ENCODE measurements at places on chromosomes 1 and 21.

GRCh38 chr1:183780159-183780558 is 24.8 kb upstream of the RGL1 start:
- DNase-seq: no peak

- no peak for DNase-seq
These were observed 12.0 kb upstream of the GIPC2 start for GRCh38 chr1:78033797-78034172.

DNA sequence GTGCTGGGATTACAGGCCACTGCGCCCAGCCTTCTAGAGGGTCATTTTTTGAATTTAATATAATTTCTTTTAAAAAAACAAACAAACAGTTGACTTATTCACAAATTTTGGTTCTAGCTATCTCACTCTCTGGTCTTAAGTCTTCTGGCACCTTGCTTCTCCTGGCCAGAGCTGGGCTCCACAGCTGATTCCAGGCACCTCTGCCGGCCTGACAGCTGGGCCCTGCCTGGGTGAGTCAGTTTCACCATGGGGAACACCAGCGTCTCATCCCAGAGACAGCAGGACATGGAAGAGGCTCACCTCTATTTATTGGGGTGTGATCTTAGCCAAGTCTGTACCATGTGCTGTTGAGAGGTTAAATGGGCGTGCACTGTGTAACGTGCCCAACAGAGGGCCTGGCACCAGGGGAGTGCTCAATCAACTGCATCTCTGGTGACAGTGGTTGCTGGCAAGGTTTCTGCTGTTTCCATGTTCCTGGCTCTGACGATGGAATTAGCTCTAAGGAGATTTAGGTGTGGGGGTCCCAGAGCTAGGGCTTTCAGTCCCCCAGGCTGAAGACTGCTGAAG is 956 bp downstream of the CPLANE2 start:
- peak; percentile 61 for DNase-seq

DNA sequence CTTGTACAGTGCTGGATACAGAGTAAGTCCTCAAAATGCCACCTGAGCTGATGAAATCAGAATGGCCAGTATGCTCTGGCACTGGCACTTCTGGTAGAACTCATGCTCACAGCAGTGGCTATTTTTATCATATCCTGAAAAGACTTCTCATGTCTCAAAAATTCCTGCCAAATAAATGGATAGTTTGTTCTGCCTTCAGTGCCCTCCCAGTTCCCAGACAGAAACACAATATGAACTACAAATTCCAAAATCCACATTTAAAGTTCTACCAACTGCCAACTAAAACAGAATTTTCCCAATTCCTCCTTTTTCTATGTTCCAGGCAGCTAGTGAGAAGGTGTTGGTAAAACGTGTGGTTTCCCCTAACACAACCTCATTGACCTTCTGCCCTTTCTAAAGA is 51.4 kb upstream of the RGS1 start:
- DNase-seq: no peak

DNA sequence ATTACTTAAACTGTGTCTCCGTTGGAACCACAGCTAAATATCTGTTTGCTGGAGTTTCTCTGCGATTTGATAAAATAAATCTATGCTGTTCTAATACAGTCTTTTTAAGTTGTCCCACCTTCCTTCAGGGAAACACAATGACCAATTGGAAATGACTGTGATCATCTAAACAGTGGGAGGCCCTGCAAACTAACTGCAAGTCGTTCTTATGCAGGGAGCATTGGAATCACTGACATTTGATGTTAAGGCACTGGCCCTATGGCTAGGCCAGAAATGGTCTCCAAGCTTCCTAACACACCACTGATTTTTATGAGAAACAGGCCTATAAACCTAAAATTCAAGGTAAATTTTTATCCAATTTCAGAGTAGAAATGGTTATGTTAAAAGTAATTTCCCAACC is 645.2 kb downstream of the LMO4 start:
- no peak for DNase-seq

DNA sequence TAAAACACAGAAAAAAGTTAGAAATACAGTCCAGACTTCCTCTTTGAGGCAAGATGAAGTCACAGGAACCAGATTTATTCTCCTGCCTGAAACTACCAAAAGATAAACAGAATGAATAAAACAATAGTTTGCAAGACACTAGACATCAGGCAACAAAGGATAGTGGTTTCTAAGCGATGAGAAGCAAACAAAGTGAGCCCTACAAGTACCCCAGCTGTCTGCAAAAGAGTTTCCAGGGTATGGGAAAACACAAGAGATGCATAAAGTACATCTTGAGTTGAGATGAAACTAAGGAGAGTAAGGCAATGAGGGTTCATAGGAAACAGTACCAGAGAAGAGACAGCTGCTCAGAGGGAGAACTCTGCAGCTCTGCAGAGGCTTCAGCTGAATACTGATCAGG is 83.3 kb upstream of the COL24A1 start:
- no peak for DNase-seq

- DNase-seq: no peak
These were observed 99.0 kb downstream of the RYR2 start for GRCh38 chr1:237140986-237141385.

DNA sequence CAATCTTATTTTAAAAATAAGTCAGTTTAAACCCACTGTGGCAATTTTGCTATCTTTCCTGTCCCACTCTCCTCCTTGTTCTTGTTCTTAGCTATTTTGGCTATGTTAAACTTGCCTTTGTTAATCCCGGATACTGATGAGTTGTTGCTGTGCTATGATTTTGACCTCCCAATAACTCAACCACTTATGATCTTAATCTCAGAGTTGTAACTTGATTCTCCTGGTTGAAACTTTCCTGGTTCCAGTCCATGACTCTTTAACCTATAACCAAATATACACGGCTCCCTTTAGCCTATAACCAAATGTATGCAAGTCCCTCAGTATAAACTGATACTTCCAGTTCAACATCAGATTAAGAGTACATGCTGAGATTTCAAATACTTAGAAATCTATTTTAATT is 15.6 kb upstream of the ACADM start:
- DNase-seq: no peak

DNA sequence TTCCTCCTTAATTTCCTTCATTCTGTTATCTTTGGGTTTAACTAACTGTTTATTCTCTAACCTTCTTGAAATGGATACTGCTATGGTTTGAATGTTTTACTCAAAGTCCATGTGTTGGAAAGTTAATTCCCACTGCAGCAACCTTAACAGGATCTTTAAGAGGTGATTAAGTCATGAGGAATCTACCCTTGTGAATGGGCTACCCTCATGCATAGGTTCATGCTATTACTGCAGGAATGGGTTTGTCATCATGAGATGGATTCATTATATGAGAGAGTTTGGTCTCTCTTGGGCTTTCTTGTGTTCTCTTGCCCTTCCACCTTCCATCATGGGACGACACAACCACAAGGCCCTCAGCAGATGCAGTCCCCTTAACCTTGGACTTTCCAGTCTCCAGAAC is 516.9 kb downstream of the ADGRL2 start:
- no peak for DNase-seq

- DNase-seq: no peak
These were observed 48.6 kb downstream of the PRKACB start for GRCh38 chr1:84192681-84193080.

DNA sequence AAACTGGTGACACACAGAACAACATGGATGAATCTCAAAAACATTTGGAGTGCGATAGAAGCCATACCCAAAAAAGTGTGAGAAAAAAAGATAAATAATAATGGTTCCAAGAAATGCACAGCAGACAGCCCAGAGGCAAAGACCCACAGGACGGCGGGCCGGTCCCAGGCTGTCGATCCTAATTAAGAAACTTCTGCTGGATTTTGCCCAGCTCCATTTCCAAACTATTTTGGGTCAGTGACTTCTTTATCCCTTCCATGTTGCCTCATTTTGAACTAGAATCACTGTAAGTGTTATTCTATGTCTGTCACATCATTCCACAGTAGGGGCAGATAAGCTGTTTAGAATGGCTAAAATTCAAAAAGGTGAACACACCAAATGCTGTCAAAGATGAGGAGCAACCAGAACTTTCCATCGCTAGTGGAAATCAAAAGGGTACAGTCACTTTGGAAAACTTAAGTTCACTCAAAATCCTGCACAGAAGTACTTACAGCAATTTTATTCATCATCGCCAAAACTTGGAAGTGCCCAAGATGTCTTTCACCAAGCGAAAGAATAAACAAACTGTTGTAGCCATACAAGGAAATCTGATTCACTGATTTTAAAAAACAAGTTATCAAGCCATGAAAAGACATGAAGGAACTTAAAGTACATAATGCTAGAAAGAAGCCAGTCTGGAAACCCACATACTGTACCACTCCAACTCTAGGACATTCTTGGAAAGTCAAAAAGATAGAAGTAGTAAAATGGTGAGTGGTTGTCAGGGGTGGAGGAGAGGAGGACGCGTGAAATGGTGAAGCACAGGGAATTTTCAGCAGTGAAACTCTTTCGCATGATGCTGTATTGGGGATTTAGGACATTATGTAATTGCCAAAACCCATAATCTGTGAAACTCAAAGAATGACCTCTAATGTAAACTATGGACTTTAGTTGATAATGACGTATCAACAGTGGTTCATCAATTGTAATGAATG is 7.5 kb downstream of the NBPF1 start:
- no peak for DNase-seq

DNA sequence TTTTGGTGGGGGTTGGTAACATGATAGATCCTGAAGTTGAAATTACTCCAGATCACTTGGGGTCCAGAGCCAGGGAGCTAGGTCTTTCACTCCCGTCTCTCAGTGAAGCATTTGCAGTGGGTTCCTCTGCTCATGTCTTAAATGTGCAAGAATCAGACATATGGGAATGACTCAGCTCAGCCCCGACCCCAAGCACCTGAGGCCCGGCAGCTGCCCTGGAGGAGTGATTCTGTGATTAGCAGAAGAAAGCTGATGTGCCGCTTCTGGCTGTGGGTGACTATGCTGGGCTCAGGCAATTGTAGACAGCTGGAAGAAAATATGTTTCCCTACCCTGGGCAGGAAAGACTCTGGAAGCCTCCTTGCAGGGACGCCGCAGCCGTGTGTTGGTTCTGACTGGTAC is 601.7 kb downstream of the NPHP4 start:
- DNase-seq: no peak

GRCh38 chr21:20856926-20857325 is 141.3 kb upstream of the NCAM2 start:
- DNase-seq: no peak

DNA sequence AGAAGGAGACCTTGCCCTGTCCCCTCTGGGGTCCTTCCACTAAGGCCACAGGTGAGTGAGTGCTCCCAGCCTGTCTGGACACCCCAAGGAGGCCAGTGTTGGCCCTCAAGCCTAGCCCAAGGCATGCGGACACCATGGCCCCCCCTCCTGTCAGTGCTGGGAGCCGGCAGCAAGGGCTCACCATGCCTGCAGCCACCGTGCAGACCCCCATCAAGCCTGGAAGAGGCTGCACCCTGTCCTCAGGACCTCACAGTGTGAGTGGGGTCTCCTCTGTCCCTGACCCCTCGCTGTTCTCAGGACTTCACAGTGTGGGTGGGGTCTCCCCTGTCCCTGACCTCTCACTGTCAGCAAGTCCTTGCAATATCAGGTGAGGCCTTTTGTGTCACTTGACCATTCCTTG is 33.2 kb upstream of the PRSS38 start:
- DNase-seq: no peak

- no peak for DNase-seq
These were observed 13.1 kb downstream of the AMY2B start for GRCh38 chr1:103584537-103584936.

DNA sequence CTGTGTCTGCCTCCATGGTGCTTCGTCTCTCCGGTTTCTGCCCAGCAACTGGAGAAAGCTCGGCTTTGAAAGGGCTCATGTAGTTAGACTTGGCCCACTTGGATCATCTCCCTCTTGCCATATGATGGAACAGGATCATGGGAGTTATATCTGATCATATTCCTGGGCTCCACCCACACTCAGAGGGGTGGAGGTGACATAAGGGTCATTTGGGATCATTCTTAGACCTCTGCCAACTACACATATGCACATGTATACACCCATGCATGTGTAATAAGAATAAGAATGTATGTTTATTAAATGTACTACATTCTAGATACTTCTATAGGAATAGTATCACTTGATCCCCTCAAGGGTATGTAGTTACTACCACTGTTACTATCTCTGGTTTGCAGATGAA is 74.1 kb upstream of the WNT4 start:
- DNase-seq: no peak

DNA sequence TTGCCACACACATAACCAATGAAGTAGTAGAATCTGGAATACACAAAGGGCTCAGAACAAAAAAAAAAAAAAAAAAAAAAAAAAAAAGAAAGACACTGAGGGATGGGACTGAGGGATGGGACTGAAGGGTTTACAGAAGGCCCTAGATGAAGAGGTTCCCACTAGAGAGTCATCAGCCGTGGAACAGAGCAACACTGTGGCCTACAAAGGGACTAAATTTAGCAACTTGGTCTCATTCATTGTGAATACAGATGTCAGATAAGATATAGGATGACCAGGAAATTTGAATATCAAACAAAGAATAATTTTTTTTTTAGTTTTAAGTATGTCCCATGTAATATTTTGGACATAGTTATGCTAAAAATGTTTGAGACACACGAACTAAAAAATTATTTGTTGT is 62.1 kb downstream of the GLUL start:
- no peak for DNase-seq

- DNase-seq: no peak
These were observed 255.8 kb upstream of the CACYBP start for GRCh38 chr1:174743654-174744561.

- no peak for DNase-seq
These were observed 4.3 kb downstream of the MGST3 start for GRCh38 chr1:165635329-165635728.

- DNase-seq: no peak
These were observed 11.9 kb upstream of the TAL1 start for GRCh38 chr1:47243910-47244309.

DNA sequence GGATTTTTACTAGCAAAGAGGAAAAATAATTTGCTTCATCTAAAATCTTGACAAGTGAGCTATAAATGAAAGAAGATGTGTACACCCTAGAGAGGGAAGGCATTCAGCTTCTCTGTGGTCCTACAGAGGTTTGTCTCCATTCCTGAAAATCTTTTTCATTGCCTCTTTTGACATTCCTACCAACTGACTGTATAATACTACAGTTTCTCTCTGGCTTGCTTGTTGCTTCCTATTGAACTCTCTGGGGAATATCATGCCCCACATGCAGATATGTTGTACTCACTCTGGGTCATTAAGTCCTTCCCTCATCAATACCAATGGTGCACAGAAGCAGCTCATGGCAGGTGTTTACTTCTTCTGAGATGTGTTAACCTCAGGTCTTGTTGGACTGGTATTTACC is 371.2 kb upstream of the PLXNA2 start:
- no peak for DNase-seq

Measured in 8988T (cell line).